ENCODE measurements at places on chromosomes 12 and 14.

DNA sequence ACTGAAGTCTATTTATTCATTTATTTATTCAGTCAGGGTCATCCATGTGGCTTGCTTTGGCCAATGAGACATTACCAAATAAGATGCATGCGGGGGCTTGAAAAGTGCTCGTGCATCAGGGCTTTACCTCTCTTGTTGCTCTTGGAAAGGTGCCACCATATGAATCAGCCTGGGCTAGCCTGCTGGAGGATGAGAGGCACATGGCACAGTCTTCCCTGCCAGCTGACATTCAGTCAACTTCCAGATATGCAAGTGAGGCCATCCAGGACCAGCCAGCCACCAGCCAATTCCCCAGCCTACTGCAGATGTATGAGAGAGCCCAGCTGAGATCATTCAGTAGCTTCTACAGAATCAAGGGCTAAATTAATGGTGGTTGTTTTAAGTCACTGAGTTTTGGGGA is 105.2 kb upstream of the RPH3A start:
- DNase-seq, result no peak

DNA sequence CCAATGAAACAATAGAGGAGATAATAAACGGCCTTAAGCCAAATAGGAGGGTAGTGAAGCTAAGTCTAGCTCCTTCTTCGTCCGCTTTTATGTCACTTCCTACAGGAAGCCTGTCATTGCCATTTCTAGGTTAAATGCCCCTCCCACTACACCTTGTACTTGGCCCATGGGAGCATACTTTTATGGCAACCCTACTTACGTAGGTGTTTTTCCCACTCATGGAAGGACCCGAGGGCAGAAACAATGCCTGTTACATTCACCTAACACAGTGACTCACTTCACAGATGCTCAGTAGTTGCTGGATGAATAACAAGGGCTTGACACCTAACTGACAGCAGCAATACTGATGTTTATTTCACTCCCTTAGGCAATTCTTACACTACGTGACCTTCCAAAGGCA is 44.5 kb downstream of the ALKBH1 start:
- no peak for DNase-seq

DNA sequence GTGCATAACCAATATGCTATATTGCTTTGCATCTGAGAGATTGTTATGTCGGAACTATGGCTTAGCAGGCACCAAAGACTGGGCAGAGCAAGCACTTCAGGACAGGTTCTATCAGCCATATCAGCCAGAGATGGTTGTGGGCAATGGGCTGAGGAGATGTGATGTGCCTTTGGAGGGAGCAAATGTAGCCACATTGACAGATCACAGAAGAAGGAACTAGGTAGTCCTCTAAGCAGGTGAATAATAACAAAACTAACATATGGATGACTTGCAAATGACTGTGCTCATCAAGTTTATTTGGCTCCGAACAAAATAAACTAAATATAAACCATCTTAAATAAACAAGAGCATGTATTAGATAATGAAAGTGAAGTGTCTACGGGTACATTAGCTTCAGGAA is 291.7 kb downstream of the RMST start:
- no peak for DNase-seq

- no peak for DNase-seq
Measured at GRCh38 chr14:29576927-29577326, 350.7 kb downstream of the PRKD1 start.

GRCh38 chr12:82366197-82366596 is 7.9 kb downstream of the METTL25 start:
- DNase-seq, result no peak

DNA sequence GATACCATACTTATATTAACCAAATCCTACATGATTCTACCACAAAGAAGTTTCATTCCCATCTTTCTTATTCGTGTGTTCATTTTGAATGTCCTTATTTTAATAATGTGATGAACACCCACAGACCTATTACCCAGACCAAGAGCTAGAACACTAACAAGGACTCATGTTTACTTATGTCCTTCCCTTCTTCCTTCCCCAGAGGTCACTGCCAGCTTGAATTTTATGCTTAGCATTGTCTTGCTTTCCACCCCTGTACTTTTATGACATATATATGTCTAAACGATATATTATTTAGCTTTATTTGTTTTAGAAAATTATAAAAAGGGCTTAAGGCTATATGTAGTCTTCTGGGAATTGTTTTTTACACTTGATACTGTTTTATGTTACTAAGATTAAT is 238.6 kb downstream of the LRIG3 start:
- DNase-seq, result no peak

DNA sequence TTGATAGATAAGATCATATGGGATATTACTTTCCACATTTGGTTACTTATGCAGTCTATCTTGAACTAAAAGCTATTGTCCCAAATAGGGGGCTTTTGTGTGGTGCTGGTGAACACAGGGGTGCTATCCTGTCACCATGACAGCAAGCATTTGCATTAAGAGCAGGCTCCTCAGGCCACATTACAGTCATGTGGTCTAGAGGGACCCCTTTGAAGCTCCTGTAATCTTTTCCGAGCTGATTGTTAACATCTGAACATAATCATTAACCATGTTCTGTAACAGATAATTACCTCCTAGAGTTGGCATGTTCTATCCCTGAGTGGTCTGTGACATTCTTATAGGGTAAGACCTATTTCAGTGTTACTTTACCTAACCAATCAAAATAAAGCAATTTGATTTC is 178.8 kb downstream of the KTN1 start:
- DNase-seq, result no peak

DNA sequence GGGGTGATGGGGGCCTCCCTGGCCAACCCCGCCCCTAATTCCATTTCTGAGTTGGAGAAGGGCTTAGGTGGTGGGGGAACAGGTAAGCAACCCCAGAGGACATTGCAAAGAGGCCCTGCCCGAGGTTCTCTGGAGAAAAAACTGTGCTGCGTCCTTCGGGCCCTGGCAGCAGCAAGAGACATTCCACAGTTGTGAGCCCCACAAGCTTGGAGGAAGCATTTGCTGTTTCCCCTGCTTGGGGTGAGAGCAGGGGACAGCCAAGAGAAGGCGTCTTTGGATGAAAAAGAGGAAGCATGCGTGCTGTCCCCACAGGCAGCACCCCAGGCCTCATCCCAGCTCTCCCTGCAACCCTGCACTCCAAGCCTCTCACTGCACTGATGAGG is 1.3 kb downstream of the BDKRB2 start:
- DNase-seq, result no peak

DNA sequence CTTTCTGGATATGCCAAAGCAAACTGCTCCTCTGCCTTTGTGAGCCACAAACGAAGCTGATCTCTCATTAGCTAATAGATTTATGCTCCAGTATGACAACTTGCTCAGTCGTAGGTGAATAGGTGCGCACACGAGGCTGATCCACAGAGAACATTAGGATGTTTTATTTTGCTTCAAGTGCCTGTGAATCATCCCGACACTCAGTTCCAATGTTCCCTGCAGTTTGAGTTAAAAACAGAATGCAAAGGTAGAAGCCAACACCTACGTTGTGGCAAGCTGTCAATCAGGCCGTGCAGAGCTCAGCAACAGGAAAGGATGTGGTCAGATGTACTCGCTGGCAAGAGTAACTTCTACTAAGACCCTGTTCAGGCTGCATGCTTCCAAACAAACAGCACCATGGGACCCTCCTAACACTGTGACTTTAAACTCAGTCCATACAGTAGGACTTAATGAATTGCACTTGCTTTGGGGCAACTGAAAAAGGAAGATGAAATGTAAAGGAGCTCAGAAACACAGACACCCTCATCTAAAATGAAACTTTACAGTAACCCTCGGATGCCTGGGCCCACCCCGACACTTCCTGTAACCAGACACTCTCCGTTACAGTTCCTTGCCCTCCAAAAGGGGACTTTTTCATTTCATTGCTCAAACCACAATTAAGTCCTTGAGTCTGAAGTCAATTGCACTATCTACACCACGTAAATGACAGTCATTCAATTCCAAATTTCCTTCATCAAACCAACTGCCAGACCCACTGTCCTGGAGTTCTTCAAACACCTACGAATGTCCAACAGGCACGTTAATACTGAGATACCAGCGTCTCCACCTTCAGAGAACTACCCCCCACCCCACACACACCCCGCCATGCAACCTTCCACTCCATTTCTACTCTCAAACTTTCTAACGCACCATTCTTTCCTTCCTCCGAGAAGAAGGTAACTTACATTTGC is 1.6 kb downstream of the CCDC88C start:
- DNase-seq, result peak; percentile 81

GRCh38 chr14:76015668-76016067 is 30.1 kb downstream of the IFT43 start:
- DNase-seq, result no peak

DNA sequence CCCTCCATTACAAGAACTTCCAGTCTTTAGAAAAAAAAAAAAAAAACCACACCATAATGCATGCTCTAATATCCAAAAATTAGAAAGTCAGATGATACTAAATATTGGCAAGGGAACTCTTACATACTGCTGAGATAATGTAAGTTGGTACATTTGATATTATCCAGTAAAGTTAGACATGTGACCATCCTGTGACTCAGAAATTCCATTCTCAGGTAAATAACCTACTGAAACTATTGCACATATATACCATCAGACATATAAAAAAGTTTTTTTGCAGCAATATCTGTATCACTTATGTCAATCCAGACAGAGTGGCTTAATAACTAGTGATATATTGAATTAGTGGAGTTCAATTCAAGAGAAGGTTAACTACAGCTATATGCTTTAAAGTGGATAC is 63.5 kb downstream of the KITLG start:
- no peak for DNase-seq

GRCh38 chr14:90656973-90657372 is 159.3 kb downstream of the TTC7B start:
- no peak for DNase-seq

GRCh38 chr12:81797100-81797499 is 38.0 kb upstream of the PPFIA2 start:
- no peak for DNase-seq

DNA sequence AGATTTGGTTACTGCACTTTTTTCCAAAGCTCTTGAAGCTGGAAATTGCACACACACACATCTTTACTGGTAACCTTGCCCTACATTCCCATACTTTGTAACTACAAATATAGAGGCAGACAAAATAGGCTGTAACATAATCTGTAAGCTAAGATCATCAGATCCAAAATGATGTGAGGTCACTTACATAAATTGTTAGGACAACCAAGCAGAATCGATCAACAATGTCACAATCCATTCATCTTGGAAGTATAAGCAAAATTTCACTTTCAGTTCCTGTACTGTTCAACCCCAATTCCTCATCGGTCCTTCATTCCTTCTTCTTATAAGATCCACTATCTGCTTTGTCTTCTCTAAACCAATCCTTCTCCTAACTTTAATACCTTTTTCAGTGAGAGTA is 72.6 kb downstream of the EPS8 start:
- no peak for DNase-seq

DNA sequence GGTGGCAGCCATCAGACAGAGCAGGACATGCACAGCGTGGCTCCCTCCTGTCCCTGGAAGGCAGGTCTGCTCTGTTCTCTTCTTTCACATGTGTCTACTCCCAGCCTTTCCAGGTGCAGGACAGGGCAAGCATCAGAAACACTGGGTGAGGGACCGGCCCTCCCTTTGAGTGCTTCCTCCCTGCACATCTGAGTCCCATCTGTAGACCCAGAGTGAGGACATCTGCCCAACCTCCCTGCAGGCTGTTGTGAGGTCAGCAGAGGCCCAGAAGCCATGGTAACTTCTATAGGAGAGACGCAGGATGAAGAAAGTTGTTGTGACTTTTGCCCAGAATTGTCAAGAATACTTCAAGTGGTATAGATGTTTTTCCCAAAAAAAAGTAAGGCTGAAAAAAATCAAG is 282.7 kb downstream of the CACNA1C start:
- no peak for DNase-seq

- DNase-seq, result no peak
Measured at GRCh38 chr12:28114488-28114887, 75.8 kb upstream of the CCDC91 start.

- no peak for DNase-seq
Measured at GRCh38 chr12:120468325-120468820, 1.2 kb downstream of the SRSF9 start.

- no peak for DNase-seq
Measured at GRCh38 chr12:60240891-60241290, 645.1 kb downstream of the SLC16A7 start.

DNA sequence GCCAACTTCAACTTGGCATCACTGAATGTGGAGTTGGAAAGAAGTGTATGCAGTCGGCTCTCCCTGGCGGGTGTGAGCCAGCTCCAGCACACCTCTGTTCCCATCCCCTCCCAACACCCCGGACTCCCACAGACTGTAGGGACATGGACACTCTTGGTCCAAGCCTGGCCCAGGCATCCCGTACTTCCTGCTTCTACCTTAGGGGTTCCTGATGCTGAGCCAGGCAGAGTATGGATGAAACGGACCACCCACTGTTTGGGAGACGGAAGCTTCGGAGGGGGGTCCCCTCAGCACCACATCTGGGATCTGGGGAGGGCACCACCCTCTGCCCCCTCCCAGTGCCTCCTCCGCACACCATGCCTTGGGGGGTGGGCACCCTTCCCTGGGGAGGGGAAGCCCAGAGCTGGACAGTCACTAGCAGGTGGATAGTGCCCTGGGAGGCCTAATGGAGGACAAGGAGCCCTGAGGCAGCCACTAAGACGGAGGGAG is 62.0 kb downstream of the LGMN start:
- DNase-seq, result no peak

DNA sequence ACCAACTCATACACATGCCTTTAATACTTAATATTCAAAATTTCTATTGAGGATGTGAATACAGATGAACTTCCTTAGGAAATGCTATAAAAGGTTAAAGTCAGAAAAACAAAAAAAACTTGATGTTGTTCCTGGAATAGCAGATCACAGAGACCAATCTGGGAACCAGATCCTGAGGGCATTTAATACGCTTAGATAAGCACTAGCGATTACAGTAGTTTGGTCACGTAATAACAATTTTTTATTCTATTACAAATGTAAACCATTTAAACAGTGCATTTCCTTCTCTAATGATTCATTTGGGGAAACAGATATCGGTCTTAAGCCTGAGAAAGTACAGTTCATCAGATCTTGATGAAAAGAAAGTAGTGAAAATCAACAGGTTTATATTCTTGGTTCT is 30.8 kb upstream of the ABCC9 start:
- DNase-seq, result no peak

DNA sequence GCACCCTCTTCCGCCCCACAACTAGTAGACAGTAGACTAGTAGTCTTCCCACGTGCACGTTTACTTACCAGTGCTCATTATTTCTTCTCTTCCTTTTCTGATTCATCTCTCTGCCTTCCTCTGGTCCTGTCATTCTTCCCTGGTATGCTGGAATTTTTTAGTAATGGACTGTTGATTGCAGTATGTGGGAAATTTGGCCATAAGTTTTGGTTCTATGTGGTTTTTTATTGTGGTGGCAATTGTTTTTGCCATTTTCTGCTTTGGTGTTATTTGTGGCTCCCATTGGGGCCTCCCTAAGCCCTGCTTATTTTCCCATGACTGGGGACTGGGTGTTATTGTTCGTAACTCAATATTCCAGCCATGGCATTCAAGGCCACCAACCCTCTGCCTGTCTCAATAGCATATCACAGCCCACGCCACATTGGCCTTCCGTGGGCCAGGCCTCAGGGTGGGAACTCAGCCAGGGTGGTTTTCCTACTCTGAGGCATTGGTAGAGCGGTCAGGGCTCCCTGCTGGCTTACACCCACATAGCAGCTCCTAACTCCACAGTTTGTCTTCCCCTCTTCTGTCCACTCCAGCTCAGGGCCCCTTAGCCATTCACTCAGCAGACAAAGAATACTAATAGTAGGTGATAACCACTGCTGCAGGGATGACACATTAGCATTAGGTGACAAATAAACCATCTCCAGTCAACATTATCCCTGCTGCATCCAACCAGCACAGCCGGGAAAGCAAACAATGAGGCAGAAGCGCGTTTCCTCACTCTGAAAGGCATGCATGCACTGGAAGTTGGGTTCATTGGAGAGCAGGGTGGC is 321.5 kb downstream of the CACNA1C start:
- DNase-seq, result no peak

Measured in CD4-positive, alpha-beta T cell treated with Interleukin-6 at 100 ng/mL for 8 hours (primary cell).